Stimulated activated CD4-positive, alpha-beta T cell treated with anti-CD3 and anti-CD28 coated beads, Interleukin-12 subunit alpha, Interleukin-12 subunit beta, amount 100 ng/mL, for 48 hours (primary cell): ENCODE measurements at places on chromosomes 3 and 15.

- no peak for DNase-seq
These were observed 82.0 kb upstream of the SOX2 start for GRCh38 chr3:181629711-181630110.

DNA sequence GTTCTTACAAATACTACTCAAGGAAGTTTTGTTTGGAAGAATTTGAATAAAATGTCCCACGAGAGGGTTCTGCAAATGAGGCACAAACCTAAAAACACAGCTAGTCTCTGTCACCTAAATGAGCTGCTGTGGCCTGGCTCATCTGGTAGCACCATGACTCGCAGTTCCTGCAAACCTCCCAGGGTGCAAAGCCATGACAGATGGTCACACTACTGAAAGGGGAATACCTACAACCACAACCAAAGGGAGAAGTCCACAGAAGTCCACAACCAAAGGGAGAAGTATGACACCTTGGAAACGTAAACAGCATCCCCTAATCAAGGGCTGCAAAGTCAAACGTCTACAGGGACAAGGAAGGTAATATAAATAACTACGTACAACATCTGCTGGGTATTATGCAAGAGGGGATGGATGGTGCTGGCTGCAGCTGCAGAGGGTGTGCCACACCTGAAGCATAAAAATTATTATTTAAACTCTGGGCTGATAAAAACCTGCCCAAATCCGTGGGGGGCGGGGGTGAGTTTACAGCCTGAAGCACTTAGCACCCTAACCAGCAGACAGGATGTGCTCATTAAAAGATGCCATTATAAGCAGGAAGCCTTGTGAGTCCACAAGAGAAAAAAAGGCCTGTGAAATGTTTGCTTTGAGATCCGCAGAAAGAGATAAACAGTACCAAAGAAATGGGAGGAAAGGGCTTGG lies 184.0 kb downstream of the MAGI1 start:
- no peak for DNase-seq

GRCh38 chr3:72538070-72538745 lies 310.0 kb downstream of the SHQ1 start:
- no peak for DNase-seq

DNA sequence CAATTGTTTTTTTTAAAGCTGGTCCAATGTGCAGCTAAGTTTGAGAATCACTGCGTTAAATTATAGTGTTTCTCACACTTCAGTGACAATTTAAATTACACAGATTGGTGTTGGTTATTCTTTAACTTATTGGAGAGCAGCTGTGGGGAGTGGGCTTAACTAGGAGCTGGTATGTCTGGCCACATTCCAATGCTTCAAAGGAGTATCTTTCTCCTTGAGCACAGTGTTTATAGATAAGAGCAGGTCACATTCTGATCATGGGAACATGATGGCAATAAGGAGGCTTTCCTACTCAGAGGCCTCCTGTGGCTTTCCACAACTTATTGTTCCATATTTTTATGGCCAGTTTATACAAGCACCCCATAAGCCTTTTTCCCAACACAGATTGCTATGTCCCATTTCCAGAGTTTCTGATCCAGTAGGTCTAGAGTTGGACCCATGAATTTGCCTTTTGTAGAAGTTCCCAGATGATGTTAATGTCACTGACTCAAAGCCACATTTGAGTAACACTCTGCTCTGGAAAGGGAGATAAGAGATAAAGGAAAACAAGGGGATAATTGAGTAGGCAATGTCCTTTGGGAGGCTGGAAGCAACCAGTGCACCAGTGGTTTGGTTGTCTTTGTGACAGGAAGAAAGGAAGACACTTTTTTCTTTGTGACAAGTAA lies 33.0 kb upstream of the PLSCR4 start:
- no peak for DNase-seq

GRCh38 chr3:148389916-148390315 lies 307.8 kb upstream of the AGTR1 start:
- no peak for DNase-seq

DNA sequence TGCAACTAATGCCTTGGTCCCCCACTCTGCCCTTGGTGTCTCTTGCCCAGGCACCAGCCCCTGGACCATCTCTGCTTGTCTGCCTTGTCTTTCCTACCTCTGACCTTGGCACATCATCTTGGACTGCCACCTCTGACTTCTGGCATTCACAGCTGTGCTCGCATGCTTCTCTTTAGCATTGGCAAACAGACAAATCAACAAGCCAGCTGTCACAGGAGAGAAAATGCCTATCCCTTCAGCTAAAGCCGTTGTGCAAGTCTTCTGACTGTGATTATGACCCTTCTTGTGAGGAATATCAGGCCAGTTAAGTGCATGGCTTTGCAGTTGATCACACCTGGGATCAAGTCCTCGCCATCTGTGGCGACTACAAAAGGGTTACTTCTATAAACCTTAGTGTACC lies 84.6 kb downstream of the PRICKLE2 start:
- no peak for DNase-seq

- no peak for DNase-seq
These were observed 59.8 kb upstream of the AADACL2 start for GRCh38 chr3:151673974-151674373.

DNA sequence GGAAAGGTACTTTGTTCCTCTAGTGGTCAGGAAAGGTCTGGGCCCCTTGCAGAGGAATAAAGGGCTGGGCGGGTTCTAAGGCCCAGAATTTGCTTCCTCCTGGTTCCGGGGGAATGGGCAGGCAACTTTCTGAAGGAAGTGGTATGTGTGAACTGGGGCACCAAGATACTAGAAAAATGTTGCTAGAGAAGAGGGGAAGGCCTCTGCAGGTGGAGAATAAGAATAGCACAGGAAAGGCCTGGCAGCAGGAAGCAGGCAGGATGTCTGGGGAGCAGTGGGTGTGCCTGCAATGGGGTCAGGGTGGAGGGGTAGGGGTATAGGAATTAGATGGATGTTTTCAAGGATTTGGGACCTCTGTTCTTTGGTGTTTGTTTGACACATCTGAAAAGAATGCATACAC lies 2.0 kb downstream of the SLC22A13 start:
- no peak for DNase-seq

DNA sequence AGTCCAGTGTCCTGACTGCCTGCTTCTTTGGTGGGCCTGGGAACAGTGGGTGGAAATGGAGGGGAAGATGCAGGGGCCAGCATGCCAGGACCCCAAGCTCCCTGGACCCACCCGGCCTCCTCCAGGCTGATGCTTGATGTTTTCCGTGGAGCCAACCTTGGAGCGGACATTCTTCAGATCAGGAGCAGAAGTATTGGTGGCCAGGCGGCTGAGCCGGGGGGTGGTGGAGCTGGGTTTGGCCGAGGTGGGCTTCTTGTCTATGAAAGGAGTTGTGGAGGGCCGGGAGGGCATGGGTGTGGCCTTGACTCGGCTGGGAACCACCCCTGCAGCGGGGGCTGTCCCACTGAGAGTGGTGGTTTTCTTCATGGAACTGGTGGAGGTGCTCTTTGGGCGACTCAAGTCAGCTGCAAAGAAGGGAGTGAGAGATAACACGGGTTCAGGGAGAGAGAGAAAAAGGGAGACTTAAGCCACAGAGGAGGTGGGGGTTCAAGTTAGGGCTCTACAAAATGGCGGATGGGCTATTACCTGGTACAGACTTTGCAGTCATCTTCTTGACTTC lies 67.8 kb downstream of the DHX30 start:
- DNase-seq = no peak

- no peak for DNase-seq
These were observed 17.0 kb downstream of the SLC35G2 start for GRCh38 chr3:136835813-136836510.

DNA sequence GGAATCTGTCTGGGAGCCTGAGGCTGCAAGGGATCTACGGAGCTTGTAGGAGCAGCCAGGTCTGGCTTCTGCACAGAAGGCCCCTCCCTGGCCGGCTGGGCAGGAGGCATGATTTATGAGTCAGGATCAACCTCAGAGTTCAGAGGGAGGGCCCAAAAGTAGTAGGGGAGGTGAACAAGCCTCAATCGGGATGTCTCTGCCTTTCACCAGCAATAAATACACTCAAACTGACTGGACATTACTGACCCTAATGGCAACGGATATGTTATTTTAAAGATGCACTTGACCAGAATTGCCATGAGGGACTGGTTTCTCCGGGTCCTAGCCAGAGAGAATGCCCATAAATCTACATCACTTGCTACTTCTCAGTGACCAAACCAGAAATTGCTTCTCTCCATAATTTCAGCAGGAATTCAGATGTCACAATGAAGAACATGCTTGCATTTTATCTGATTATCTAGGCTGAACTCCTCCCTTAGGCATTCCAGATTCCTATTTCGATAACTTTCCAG lies 109.6 kb upstream of the LMOD3 start:
- DNase-seq = no peak

GRCh38 chr3:152885076-152885475 lies 50.1 kb downstream of the P2RY1 start:
- no peak for DNase-seq

DNA sequence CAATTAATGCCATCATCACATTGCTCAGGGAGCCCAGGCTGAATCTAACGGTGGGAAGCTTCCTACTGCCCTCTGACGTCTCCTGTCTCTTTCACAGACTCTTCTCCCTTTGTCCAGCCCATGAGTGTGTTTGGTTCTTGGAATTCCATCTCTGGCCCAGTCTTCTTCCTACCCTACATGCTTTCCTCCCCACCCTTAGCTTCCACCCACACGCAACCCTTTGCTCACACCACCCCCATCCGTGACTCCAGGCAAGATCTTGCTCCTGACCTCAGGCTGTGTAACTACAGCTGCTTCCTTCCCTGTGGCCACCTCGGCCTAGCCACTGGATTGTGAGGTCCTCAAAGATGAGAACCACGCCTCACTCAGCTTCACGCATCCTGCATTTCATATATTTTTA lies 72.3 kb upstream of the THBS1 start:
- no peak for DNase-seq

DNA sequence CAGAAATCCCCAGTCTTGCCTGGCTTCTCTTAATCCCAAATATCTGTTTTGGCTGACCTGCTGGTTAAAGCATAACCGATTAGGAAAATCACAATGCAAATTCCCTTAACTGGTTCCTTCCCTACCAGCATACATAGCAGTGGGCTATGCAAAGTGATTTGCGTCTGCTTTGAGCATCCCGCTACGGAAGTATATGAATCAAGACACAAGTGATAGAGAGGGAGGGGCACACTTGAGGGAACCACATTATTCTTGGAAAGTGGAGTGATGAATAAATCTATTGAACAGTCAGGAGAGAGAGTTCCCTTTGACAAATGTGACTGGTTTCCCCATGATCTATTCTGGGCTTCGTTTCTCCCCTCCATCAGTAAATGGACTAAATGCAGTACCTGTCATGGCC lies 119.6 kb upstream of the C15orf61 start:
- DNase-seq = no peak

DNA sequence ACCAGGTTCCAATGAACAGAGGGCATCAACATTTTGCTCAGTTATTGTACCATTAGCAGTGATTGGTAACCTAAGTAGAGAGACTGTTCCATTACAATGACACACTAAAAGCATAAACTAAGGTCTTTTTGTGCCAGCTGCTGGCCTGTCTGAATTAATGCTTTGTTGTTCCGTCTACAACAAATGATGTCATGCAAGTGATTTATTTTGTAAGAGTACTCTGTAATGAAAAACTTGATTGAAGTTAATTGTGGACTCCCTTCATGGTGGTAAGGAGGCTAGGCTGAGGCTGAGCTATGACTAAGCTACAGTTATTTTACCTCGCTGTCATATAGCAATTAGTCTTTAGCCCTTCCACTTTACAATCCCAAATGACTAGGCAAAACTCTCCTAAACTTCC lies 23.2 kb downstream of the RCN2 start:
- DNase-seq = no peak

- no peak for DNase-seq
These were observed 59.9 kb downstream of the HACD2 start for GRCh38 chr3:123524981-123525380.
